ENCODE measurements at places on chromosomes 7 and 10. TPM values are rescaled to one million over a fixed set of nuclear protein-coding genes. Genes with fewer than 3 reads are reported as not detected.

CYP2C19 gene
- not detected for total RNA-seq

- DNase-seq = no peak
- no peaks in the 10 kb centered on the region for H3K36me3 ChIP-seq
- no peaks in the 10 kb centered on the region for H3K4me1 ChIP-seq
- no peaks in the 10 kb centered on the region for H3K27me3 ChIP-seq
- H3K4me3 ChIP-seq = no peak overlapping the region
Measured at GRCh38 chr7:74478671-74479065, 25.0 kb downstream of the GTF2IRD1 start.

- DNase-seq = no peak
Measured at GRCh38 chr7:107960272-107960671, 42.7 kb downstream of the LAMB1 start.

LIPJ gene
- total RNA-seq = not detected

DNA sequence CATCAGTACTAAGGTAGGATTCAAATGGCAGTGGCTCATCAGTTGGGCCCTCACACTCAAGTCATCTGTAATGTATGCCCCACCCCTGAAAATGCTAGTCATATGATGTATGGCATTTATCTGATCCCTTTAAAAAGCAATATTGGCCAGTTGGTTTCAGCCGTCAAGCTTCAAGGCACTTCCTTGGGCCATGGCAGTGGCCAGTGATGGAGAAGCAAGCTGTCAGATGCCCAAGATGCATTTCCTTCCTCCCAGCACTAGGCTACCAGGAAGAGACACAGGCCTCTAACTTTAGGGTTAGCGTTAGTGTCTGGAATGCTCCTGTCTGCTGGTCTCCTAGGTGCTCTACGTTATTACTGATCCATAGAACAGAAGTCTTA lies 64.1 kb downstream of the PIK3AP1 start:
- no peak overlapping the region for H3K27ac ChIP-seq
- no peak overlapping the region for H3K4me3 ChIP-seq
- no peak for DNase-seq

- H3K36me3 ChIP-seq = no peaks in the 10 kb centered on the region
- H3K27me3 ChIP-seq = no peaks in the 10 kb centered on the region
- DNase-seq = no peak
- H3K27ac ChIP-seq = no peak overlapping the region
Measured at GRCh38 chr7:38291117-38291647, 17.7 kb upstream of the TARP start.

- H3K27ac ChIP-seq = no peak overlapping the region
- no peaks in the 10 kb centered on the region for H3K4me1 ChIP-seq
- H3K36me3 ChIP-seq = peaks cover 44% of the 10 kb centered on the region
- no peak for DNase-seq
Measured at GRCh38 chr7:92614660-92615174, 24.5 kb upstream of the FAM133B start.

GRCh38 chr7:146926841-146927240 lies 810.2 kb downstream of the CNTNAP2 start:
- no peak overlapping the region for H3K4me3 ChIP-seq
- no peaks in the 10 kb centered on the region for H3K27me3 ChIP-seq
- no peaks in the 10 kb centered on the region for H3K4me1 ChIP-seq
- no peak overlapping the region for H3K27ac ChIP-seq
- no peaks in the 10 kb centered on the region for H3K36me3 ChIP-seq

GRCh38 chr10:33134011-33134751 lies 176.2 kb upstream of the ITGB1 start:
- H3K4me1 ChIP-seq = peaks cover 85% of the 10 kb centered on the region
- no peak overlapping the region for H3K4me3 ChIP-seq
- no peaks in the 10 kb centered on the region for H3K36me3 ChIP-seq
- no peak overlapping the region for H3K27ac ChIP-seq

All from naive thymus-derived CD4-positive, alpha-beta T cell (primary cell).